ENCODE measurements at places on chromosomes 11 and 22.
A peak's percentile ranks its signal among the peaks of the same experiment; 100 is the strongest.

GRCh38 chr22:45863981-45864751 is 112.8 kb downstream of the WNT7B start:
- peak; percentile 56 for DNase-seq

GRCh38 chr22:25100948-25101347 is 98.7 kb upstream of the CRYBB3 start:
- DNase-seq, result no peak

DNA sequence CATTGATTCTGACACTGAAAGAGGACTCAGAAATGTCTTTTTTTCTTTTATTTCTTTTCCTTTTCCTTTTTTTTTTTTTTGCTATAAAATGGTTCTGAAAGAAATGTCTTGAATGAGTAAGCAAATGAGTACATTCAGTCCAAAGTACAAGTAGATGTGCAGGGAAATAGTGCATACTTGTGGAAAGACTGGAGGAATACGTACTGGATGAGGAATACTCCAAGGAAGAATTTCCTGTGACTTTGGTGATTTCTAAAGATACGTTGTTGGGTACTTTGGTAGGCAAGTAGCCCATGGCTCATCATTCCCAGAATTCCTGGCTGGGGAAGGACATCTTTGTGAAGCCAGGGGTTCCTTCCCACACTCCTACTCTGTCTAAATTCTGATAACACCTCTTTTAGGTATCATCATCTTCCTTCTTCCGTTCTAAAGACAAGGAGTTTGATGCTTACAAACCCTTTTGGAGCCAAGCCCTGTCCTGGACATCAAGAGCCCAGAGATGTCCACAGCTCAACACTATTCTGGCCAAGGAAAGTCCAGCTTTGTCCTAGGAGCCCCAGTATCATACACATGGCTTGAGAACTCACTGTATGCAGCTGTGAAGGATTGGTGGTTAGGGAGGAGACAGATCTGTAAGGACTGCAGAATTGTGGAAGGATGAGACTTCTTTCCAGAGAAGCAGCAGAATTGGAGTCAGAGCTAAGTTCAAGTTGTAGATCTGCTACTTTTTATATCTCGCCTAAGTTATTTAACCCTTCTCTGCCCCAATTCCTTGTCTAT is 4.8 kb upstream of the NUP98 start:
- no peak for DNase-seq

GRCh38 chr11:60854847-60855725 is 664 bp downstream of the PTGDR2 start:
- DNase-seq, result no peak

DNA sequence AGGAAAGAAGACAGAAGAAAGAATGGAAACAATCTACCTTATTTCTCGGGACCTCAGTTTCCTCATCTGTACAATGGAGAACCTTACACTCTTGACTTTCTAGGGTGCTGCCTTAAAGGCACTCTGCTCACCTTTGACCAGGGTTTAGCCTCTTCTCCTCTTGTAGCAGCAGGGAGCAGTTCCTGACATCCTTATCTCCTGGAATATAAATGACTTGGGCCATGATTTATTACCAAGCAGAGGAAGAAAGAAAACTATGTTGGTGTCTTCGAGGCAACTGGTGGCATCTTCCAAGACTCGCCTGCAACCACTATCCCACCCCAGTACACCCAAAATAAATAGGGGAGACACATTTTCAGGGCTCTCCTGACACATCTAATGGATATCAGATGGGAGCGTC is 314.2 kb downstream of the BUD13 start:
- DNase-seq, result no peak

DNA sequence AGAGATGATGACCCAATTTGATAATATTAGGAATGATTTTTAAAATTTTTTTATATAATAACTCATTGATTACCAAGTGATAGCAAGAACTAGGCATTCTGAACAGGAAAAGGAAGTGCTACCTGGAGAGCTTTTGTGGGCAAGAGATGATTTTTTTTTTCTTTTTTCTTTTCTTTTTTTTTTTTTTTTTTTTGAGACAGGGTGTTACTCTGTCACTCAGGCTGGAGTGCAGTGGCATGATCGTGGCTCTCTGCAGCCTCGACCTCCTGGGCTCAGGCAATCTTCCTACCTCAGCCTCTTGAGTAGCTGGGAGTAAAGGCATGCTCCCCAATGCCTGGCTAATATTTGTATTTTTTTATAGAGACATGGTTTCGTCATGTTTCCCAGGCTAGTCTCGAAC is 40.4 kb downstream of the TNRC6B start:
- DNase-seq, result no peak

- DNase-seq, result no peak
Observed at GRCh38 chr11:921921-922678, 3.6 kb upstream of the AP2A2 start.

- peak; percentile 75 for DNase-seq
Observed at GRCh38 chr22:49838771-49839717, 11.4 kb upstream of the BRD1 start.

GRCh38 chr11:86013713-86014112 is 55.2 kb downstream of the PICALM start:
- no peak for DNase-seq

DNA sequence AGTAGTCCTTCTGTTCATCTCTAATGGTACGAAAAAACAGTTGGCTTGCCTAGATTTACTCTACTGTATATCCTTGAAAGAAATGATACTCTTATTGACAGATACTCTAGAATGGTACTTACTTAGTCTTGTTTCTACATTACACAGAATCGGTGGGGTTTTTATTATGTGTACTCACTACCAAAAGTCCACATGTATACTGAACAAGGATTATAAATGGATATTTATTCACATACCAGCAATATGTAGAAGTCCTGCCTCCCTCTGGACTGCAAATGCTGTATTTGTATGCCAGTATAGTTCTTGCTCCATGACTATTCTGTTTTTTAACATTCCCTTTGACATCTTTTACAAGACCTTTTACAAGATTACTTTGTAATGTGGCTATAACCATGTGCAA is 13.9 kb downstream of the PCF11 start:
- no peak for DNase-seq

- no peak for DNase-seq
Observed at GRCh38 chr11:102957953-102958352, 2.4 kb upstream of the MMP13 start.

DNA sequence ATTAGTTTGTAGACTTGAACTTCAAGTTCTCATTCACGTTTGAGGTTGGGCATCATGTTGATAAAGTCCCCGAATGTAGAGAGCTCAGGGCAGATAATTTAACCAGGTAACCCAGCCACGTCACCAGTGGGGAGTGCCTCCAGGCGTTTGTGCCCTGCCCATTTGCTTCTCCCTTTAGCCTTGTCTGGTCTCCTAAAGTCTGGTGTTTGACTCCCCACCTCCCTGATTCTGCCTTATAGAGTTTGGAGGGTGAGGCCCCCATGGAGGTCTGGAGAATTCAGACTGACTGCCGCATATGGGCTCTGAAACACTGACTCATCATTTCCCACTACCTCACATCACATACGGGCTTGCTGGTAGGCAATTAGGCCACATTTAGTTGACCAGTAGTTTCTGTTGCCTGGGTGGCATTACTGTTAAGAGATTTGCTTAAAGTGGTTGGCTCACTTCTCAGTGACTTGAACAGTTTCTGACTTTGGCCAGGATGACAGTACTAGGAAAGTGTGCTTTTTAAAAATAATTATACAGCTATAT is 99.3 kb upstream of the GAL start:
- DNase-seq, result no peak

GRCh38 chr11:6468712-6469495 is 4.8 kb downstream of the TRIM3 start:
- DNase-seq, result no peak

- peak; percentile 29 for DNase-seq
Observed at GRCh38 chr11:75328426-75329277, 22.8 kb downstream of the ARRB1 start.

- DNase-seq, result no peak
Observed at GRCh38 chr11:114083391-114084252, 24.1 kb downstream of the ZBTB16 start.

DNA sequence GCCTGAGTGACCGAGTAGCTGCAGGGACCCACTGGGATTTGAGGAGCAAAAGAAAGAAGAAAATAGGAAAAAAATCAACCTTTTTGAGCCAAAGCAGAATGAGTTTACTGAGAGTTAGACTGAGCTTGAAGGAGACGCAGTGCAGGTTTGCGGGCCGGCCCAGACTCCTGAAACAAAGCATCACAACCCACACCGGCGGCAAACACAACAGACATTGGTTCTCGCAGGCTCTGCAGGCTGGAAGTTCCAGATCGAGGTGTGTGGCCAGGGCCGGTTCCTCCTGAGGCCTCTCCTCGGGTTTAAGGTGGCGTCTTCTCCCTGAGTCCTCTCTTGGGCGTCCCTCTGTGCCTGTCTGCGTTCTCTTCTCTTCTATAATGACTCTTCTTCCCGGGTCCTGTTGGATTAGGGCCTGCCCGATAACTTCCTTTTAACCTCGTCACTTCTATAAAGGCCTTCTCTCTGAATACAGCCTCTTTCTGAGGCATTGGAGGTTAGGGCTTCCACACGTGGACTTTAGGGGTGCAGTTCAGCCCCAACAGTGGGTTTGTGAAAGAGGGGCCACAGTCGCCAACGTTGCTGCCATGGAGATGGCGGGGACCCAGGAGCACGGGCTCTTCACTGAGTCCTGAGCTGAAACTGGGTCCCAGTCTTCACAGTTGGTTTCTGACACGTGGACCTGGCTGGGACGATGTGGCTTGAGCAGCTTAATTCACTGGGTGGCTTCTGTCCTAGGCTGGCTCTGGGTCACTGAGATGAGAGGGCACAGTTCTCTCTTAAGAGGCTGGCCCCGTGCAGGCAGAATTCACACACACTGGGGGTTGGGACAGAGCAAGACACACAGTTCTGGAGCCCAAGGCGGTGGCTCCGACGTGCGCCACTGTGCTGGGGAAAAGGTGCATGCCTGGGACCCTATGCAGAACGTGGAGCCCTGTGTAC is 1047.7 kb downstream of the BRD1 start:
- DNase-seq, result no peak

- DNase-seq, result no peak
Observed at GRCh38 chr11:61293867-61294716, 1.0 kb downstream of the VWCE start.

GRCh38 chr11:113528982-113529381 is 53.8 kb upstream of the DRD2 start:
- no peak for DNase-seq

DNA sequence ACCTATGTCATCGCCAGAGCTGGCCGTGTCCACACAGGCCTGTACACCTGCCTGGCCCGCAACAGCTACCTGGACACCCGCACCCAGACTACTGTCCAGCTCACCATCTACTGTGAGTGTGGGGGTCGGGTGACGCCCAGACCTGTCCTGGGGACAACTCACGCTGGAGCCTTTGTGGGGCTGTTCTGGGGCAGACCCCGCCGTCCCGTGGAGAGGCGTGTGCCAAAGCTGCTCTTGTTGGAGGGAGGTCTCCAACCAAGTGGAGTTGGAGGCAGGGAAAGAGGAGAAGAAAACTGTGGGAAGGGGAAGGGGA is 4.3 kb downstream of the VSIG10L2 start:
- no peak for DNase-seq

GRCh38 chr22:25375683-25376082 is 156.2 kb downstream of the CRYBB2 start:
- no peak for DNase-seq

DNA sequence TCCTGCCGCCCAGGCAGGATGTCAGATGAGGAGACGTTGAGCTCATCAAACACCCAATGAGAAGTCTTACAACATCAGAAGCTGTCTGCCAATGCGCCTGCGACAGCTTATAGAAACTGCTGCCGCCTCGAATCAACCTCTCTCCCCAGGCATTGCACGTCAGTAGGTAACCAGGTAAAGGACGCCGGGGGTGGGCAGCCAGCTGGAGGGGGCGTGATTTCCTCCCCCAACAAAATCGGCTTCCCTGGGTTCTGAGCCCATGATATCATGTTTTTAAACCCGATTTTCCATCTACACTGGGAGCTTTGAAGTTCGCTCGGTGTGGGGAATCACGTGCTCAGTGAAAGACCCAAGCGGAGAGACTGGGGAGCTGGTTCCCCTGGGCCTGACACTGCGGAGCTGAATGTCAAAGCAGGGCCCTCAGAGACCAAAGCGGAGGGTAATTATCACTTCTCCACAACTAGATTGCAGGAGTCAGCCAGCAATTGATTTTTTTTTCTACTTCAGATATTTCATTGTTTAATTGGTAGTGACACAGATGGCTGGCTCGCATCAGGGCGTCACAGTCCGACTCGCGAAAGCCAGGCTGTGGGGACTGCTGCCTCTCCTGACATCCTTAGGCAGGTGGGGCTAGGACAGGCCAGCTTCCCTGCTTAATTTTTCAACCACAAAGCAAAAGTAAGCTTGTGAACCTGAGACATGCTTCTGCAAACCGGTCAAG is 15.4 kb downstream of the FAM83F start:
- DNase-seq, result no peak

- DNase-seq, result no peak
Observed at GRCh38 chr11:79467761-79468160, 26.9 kb upstream of the TENM4 start.

DNA sequence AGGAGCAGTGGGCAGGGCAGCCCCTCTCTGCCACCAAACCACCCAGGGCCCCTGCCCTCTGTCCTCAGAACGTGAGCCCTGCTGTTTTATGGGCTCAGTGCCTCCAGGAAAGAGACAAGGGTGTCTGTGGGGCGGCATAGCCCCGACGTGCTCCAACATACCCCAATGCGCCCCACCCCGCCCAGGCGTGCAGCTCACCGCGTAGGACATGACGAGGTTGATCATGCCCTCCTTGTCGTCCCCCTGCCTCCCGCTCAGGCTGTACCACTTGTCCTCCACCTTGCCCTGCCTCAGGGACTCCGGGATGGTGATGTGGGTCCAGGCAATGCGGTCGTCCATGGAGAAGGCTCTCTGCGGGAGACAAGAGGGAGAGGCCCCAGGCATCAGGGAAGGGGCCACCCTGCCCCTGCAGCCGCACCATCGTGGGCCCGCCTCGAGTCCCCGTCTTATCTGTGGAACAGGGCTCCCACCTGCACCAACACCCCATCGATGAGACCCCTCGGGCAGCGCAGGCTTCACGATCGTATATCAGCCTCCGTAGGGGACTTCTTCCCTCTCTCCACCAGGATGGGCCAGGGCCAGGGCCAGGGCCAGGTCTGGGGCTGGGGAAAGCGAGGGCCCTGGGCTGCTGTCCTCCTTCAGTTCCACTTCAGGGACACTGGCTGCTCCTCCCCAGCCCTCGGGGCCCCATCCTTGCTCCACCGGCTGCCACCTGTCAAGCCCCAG is 20.8 kb downstream of the TOLLIP start:
- no peak for DNase-seq

- no peak for DNase-seq
Observed at GRCh38 chr11:102546427-102546826, 15.9 kb upstream of the MMP7 start.

- DNase-seq, result no peak
Observed at GRCh38 chr11:58318532-58318931, 40.3 kb downstream of the OR5B17 start.

GRCh38 chr22:30408388-30409102 is 11.7 kb downstream of the SEC14L2 start:
- DNase-seq, result no peak

Data from stimulated activated CD8-positive, alpha-beta memory T cell treated with anti-CD3 and anti-CD28 coated beads, Interleukin-12 subunit alpha, Interleukin-12 subunit beta, amount 100 ng/mL, for 1 hour (primary cell).